ENCODE measurements at places on chromosomes 16 and 17. TPM values are rescaled to one million over a fixed set of nuclear protein-coding genes. Genes with fewer than 3 reads are reported as not detected.

Gene KRT13
- not detected for total RNA-seq

Gene NTN1
- 8.6 TPM for total RNA-seq

Gene C1QTNF8
- total RNA-seq, result not detected

Gene SOX8
- 0.98 TPM for total RNA-seq

Gene NPIPA3
- 9.8 TPM for total RNA-seq

Gene TP53TG3C
- total RNA-seq, result not detected

Gene SLC13A2
- total RNA-seq, result not detected

Gene KRT39
- total RNA-seq, result not detected

Gene ABI3
- total RNA-seq, result 0.31 TPM

Gene KRTAP9-8
- total RNA-seq, result not detected

Gene CCDC78
- 2.1 TPM for total RNA-seq

Gene GCGR
- total RNA-seq, result not detected

Gene KCNJ12
- total RNA-seq, result 1.2 TPM

DNA sequence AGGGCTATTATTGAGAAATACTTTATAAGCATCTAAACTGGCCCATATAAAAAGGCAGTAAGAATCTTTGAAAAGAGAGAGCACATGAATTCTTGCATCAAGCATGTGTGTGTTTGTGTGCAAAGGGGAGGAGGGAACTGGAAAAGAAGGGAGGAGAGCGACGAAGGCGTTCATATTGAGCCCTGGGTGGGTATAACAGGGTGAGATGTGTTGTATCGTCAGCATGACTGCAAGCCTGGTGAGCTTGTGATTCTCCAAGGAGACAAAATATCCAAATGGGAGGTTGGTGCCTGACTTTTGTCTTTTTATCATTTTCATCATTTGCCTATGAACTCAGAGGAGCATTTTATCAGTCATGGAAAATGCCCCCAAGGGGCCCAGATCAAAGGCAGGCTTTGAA lies 70.8 kb upstream of the PMFBP1 start:
- no peak for DNase-seq

- DNase-seq, result no peak
Observed at GRCh38 chr17:9181640-9182039, 160.3 kb downstream of the NTN1 start.

GRCh38 chr16:70695331-70696070 lies 9.6 kb upstream of the MTSS2 start:
- DNase-seq, result peak; percentile 20

DNA sequence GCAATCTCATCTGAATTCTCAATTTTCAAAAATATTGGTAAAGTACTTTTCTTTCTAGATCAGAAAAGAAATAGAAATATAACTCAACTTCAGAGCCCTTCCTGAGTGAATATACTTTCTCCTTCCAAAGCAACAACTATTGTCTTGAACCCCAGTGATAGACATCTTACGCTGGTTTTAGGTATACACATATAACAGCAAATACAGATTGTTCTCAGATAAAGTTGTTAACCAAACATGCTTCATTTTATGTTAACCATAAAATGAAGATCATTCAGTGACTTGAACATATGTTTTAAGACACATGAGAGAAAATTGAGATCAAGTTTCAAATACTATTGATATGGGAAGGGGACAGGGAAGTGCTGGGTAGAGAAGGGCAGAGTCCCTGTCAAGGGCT lies 53.7 kb upstream of the C17orf78 start:
- no peak for DNase-seq

DNA sequence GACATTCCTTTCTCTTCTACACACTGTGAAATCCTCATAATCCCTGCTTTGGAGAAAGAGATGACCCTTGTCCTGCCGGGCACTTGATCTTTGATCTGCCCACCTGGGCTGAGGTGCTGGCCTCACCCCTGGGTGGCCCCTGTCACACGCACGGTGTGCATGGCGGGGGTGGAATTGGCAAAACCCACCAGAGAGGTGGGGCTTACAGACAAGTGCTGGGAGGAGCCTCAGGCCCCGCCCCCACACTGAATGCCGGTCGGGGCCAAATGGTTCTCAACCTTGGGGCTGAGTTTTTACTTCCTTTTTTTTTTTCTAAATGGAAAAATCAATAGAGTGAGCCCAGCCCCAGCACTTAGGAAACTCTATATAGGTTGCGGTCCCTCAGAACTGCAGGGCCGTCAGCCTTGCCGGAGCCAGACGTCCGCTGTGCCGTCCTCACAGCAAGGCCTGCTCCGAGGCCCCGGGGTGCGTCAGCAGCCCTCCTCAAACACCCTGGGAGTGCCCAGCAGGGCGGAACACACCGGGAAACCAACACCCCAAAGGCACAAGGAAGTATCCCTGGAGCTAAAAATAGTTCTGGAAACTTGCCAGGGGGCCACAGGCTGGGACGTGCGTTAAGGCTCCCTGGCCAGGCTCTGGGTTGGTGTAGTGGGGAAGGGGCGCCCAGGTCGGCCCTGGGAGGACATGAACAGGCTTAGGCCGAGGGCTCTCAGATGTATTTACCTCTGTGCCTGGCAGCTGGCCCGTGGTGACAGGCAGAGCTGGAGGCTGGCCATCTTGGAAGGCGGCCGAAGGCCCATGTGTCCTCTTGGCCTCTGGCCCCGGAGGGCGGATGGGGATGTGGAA lies 11.0 kb downstream of the GPRC5C start:
- no peak for DNase-seq

DNA sequence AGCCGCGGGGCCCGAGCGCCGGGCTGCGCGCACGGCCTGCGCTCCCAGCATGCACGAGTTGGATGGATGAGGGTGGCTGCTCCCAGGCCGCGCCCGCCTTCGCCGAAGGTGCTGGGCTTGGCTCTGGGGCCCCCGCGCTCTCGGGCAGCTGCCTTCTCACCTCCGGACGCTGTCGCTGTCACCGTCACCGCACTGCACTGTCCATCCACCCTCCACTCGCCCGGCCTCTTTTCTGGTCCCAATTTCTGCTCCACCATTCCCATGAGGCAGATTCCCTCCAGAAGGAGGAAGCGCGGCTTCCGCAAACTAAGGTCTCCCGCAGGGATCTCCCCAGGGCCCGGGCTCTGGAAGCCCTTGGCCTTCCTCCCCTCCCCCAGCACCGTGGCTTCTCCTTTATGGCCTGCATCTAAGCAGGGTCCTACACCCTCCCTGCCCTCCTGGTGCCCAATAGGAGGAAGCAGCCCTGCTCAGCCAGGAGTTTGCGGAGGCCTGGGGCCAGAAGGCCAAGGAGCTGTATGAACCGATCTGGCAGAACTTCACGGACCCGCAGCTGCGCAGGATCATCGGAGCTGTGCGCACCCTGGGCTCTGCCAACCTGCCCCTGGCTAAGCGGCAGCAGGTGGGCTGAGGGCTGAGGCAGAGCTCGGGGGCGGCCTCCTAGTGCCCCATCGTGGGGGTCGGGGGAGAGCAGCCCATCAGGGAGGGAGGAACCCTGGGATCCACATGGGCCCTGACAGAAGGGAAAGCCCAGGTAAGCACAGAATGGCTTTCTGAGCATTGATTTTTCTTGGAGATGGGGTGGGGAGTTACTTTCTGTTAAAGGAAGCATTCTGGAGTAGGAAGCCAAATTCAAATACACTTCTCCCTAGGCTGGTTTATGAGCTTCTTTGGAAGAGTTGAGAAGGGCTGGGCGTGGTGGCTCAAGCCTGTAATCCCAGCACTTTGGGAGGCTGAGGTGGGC lies 899 bp downstream of the ACE start:
- no peak for DNase-seq

GRCh38 chr17:82236142-82236971 lies 7.5 kb downstream of the SLC16A3 start:
- DNase-seq, result no peak

DNA sequence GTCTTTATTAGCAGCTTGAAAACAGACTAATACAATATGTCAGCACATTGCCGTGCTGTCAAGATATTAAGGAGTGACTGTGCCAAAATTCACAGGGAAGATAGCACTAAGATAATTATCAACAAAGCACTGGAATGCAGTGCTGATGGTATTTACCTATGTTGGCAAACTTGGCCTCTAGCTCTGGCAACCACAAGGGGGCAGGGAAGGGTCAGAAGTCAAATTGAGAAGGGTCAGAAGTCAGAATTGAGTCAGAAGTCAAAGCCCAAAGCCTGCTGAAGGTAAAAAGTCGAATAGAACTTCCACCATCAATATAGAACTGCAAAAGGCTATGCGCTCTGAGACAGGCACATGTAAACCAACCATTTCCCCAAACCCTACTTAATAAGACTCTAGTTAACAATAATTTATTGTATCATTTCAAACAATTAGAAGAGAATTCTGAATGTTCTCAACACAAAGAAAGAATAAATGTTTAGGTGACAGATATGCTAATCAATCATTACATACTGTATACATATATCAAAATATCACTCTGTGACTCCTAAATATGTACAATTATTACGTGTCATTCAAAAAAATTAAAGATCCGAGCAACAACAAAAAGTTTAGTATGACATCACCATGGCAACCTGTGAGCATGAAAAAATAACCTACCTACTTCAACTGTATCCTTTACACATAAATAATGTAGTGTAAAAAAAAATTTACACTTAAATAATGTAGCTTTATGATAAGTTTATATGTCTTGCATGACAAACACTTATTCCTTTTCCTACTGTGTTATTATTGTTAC lies 916.1 kb downstream of the KCNJ2 start:
- DNase-seq, result no peak

- DNase-seq, result no peak
Observed at GRCh38 chr17:21535686-21536375, 156.5 kb upstream of the KCNJ18 start.

DNA sequence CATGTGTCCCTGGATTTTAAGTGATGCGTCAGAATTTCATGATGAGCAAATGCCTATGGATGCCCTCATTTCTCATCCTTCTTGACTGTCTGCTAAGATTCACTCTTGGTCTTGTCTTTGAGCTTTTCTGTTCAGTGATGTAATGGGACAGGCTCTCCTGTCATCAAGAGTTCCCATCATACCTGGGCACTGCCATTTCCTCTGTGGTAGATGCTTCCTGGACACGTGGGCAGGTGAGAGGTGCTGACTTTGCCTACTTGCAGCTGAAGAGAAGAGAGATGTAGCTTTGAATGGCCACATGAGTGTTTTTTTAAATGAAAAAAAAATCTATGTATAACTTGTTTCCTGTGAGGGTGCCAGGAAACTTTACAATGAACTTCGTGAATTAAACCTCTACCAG lies 557.7 kb downstream of the MAF start:
- DNase-seq, result no peak

- no peak for DNase-seq
Observed at GRCh38 chr16:17591655-17592405, 121.1 kb upstream of the XYLT1 start.

GRCh38 chr16:30876867-30877266 lies 17.0 kb downstream of the BCL7C start:
- DNase-seq, result no peak

DNA sequence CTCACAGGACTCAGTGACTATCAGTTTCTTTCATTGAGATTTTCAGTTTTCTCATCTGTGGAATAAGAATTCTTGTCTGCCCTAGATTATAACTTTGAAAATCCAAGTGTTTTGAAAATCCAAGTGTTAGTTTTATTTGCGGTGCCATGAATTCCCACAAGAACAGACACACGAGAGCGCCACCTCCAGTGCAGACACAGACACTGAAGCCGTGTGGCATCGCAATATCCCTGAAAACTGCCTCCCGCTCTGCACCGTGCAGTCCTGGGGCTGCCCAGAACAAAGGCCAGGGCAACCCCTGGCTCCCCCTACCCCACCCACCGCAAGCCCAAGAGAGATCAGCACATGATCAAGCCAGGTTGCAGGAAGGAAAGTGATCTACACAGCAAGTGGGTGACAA lies 229.5 kb upstream of the ASIC2 start:
- DNase-seq, result no peak

GRCh38 chr17:69175625-69176456 lies 34.1 kb upstream of the ABCA6 start:
- peak; percentile 87 for DNase-seq

- DNase-seq, result no peak
Observed at GRCh38 chr17:60501589-60501988, 24.5 kb downstream of the APPBP2 start.

DNA sequence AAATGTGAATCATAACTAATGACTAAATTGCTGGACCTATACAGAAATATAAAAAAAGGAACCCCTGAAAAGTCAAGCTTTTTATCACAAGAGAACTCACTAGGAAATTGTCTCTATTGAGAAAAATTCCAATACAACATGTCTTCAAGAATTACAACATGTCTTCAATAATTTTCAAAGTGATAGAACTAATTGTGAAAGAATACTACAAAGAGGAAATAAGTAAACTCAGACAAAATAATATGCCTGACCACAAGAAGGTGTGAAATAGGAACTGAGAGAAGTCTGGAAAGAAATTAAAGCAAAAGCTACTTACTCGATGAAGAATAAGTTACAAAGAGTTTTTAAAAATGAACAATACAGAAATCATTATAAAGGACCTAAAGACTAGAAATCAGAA lies 29.9 kb upstream of the OR1G1 start:
- no peak for DNase-seq

- DNase-seq, result no peak
Observed at GRCh38 chr16:25217921-25218320, 1.2 kb downstream of the AQP8 start.

GRCh38 chr17:1413281-1413791 lies 13.3 kb upstream of the YWHAE start:
- peak; percentile 80 for DNase-seq

- DNase-seq, result no peak
Observed at GRCh38 chr17:8047769-8048110, 8.9 kb downstream of the ALOX15B start.

Data from astrocyte (in vitro differentiated cells and primary cell).